ENCODE measurements at places on chromosomes 16 and 17.

DNA sequence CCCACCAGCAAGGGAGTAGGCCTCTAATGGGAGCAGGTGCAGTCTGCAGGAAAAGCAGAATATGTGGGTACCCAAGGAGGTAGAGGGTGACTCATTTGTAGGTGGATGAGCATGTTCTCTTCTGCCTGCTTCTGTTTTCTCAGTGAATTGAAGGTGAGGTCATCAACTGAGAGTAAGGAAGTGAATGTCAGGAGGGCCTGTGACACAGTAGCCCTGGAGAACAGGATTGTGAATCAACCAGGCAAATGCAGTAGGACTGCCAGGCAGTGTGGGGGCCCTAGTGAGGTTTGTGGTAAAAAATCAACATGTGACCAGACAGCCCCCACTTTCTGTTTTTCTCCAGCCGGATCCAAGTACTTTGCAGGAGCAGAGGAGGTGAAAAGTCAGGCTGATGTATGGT is 150.5 kb upstream of the SOX9 start:
- DNase-seq = no peak

DNA sequence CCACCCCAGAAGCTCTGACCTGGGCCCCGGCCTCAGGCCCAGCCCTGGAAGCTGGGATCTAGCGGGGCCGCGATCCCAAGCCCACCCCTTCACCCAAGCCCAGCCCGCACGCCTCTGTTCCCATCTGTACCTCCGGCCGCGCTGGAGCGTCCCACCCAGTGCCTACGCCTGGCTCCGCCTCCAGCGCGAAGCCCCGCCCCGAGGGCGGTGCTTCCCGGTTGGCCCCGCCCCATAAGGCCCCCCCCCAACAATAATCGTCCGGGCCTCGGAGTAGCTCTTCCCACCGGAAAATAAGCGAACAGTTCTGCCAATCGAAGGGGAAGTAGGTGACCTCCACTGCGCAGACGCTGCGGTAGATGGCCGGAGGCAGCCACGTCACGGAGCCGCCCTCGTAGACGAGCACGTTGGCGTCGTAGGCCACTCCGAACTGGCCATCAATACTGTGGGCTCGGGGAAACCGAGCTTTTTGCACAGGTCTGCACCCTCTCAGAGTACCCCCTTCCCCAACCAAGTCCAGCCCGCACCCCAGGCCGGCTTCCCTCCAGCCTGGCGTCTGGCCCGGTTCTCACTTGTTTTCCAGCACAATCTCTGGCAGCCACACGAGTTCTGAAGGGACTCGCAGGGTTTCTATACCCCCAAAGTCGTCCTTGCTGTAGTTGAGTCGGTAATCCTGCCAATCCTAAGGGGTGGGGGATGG is 1.1 kb downstream of the CHRNE start:
- no peak for DNase-seq

GRCh38 chr17:2181206-2181896 is 122.2 kb downstream of the SMG6 start:
- no peak for DNase-seq

DNA sequence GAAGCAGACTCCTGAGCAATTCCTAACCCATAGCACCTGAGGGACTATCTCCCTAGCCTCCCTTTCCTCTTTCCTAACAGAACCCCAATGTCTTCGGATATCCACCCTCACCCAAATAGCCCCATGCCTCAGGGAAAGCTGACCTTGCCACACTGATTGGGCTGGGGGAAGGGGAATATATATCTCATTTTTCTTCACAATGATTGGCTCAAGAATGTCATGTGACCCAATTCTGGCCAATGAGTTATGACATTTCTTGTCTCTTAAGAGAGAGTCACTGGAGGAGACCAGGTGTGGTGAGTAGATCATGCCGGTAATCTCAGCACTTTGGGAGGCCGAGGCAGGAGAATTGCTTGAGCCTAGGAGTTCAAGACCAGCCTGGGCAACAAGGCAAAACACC is 71.9 kb upstream of the NLK start:
- DNase-seq = no peak

- no peak for DNase-seq
Measured at GRCh38 chr17:21280081-21280518, 4.4 kb upstream of the MAP2K3 start.

DNA sequence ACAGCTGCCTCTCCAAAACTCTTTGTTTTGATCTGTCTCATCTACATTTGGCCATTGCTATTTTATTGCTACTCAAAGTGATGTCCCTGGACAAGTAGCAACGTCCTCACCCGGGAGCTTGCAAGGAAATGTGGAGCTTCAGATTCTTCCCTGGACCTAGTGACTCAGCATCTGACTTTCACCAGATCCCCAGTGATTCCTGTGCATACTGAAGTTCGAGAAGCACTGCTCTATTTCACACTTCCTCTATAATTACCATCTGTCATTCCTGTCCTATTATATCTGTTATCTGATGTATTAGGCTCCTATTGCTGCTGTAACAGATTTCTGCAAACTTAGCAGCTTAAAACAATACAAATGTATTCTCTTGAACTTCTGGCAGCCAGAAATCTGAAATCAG is 28.5 kb upstream of the VAT1L start:
- DNase-seq = no peak

GRCh38 chr16:54936201-54936978 is 5.7 kb downstream of the IRX5 start:
- no peak for DNase-seq

- no peak for DNase-seq
Measured at GRCh38 chr17:80889231-80890195, 102.1 kb upstream of the CHMP6 start.

GRCh38 chr17:6108987-6109386 is 38.8 kb downstream of the WSCD1 start:
- no peak for DNase-seq

- no peak for DNase-seq
Measured at GRCh38 chr17:13581925-13582324, 19.8 kb downstream of the HS3ST3A1 start.

GRCh38 chr17:45405250-45406086 is 27.2 kb downstream of the ARHGAP27 start:
- DNase-seq = no peak

DNA sequence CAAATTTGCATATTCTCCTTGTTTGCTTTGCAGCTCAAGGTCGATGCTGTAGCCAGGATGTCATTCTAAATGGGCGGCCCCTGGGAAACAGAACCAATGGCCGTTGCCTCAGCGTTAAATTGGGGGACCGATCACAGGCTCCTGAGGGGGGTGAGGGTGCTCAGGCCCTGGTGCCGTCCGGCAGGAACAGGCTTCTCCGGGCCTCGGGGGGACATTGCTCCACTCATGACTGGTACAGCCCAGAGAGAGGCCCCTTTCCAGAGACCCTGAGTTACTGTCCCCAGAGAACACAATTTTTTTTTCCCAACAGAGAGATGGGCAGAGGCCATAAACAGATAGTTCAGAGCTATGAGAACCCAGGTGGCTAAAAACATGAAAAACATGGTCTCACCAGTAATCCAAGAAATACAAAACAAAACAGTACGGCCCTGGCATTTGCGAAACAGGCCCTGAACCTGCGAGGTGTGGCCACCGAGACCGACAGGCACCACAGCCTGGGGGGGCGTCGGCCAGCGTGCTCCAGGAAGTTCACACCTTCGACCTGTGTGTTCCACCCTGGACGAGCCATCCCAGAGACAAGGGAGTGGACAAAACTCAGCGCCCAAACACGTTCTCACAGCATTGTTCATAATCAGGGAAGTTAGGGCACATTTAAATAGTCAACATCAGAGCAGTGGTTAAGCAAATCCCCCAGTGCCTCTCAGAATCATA is 82.8 kb downstream of the METRNL start:
- no peak for DNase-seq

GRCh38 chr16:13070268-13070667 is 168.9 kb downstream of the SHISA9 start:
- DNase-seq = no peak

GRCh38 chr16:81481207-81481821 is 36.7 kb downstream of the CMIP start:
- no peak for DNase-seq

- no peak for DNase-seq
Measured at GRCh38 chr17:82351254-82351712, 7.8 kb upstream of the TEX19 start.

GRCh38 chr16:19481296-19481695 is 40.6 kb downstream of the GDE1 start:
- DNase-seq = no peak

DNA sequence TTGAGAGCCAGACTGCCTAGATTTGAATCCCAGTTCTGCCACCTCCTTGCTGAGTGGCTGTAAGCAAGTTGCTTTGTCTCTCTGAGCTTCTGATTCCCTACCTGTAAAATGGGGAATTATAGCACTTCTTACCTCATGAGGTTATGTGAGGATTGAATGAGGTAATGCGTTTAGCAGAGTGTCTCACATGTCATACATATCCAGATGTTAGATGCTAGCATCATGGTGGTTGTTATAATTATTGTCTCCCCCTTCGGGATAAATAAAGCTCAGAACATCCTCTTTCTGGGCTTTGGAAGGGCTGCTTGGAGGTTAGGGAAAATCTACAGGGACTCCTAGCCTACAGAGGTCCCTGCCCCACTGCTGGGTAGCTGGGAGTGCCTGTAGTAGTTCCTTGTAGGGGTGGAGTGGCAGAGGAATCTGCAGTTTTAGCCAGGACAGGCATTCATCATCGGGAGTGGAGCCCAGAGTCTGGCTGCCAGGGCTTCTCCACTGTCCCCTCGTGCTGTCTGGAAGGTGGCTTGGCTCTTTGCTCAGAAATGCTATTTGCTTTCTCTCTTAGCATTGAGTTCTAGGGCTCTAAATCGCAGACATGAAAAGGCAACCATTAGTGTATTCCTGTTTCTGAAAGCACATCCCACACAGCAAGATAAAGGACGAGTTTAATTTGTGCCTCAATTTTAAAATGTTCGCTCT is 137.9 kb upstream of the CACNG3 start:
- DNase-seq = no peak

GRCh38 chr17:4083187-4083586 is 59.6 kb downstream of the ZZEF1 start:
- no peak for DNase-seq
